Head of caudate nucleus (tissue), 42 donors: ENCODE measurements at places on chromosomes 12 and 14.

DNA sequence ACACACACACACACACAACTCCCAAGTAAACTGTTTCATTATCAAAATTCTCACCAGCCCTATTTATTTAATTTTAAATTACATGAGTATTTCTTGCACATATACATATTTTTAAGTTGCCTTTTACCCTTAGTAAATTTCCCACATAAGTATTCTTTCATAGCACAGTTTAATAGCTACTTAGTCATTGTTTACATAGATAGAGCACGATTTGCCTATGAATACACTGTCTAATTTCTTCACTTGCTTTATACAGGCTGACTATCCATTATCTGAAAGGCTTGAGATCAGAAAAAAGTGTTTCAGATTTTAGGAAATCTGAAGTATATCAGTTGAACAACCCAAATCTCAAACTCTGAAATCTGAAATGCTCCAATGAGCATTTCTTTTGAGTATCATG is 30.9 kb downstream of the NIN start:
- no peak for DNase-seq

- no peak for DNase-seq
Observed at GRCh38 chr12:120855823-120856588, 48.2 kb downstream of the SPPL3 start.

DNA sequence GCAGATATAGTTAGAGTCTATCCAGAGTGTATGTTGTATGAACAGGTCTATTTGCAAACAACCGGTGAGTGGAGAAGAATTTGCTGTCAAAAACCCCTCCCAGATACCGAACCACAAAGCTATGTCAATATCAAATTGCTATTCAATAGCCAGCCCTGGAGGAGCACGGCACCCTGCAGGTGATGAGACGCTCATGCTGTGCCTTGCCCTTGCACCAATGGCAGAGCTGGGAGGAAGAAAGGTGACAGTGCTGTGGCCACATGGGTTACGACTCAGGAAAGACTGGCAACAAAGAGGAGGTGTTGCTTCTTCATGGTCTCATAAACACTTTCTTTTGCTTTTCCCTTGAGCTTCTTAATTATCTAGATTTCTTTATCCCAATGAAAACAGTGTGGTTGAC is 55.7 kb downstream of the PAX9 start:
- no peak for DNase-seq

DNA sequence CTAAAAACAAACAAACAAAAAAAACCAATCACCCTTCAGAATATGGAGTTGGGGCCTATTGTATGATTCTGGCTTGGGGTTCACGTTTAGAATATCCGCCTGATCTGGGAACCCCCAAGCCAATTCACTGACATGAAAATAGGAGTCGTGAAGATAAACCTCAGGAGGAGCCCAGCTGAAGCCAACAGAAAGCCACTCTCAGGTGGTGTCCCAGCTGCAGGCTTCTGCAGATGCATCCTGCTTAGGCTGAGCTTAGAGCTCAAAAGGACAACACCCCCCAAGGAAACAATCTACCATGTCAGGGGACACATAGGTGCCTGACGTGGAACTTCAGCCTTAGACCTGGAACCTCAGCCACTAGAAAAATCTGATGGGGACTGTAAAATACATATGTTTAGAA is 51.9 kb downstream of the SYNE3 start:
- DNase-seq: no peak

GRCh38 chr12:1706632-1706980 is 15.7 kb downstream of the ADIPOR2 start:
- no peak for DNase-seq
